ENCODE measurements at places on chromosomes 4 and X. TPM values are rescaled to one million over a fixed set of nuclear protein-coding genes. Genes with fewer than 3 reads are reported as not detected.

Gene BCORL1
- 4.4 TPM for polyA plus RNA-seq

Gene MTNR1A
- polyA plus RNA-seq = not detected

Gene JCHAIN
- 2.7 TPM for polyA plus RNA-seq

Gene FHDC1
- polyA plus RNA-seq = 1.4 TPM

Gene NHSL2
- 3.0 TPM for polyA plus RNA-seq

Gene PORCN
- polyA plus RNA-seq = 4.5 TPM

Gene CDKL2
- not detected for polyA plus RNA-seq

Gene INPP4B
- polyA plus RNA-seq = 3.3 TPM

Gene RAB40AL
- polyA plus RNA-seq = not detected

Gene HOPX
- 0.51 TPM for polyA plus RNA-seq

Gene TNIP3
- 0.88 TPM for polyA plus RNA-seq

Gene LRP2BP
- polyA plus RNA-seq = 1.1 TPM

Data from aorta (tissue), 5 donors.